ENCODE measurements at places on chromosomes 6 and 20.

GRCh38 chr6:28711788-28712341, 186.2 kb downstream of the GPX5 start:
- DNase-seq, result no peak

DNA sequence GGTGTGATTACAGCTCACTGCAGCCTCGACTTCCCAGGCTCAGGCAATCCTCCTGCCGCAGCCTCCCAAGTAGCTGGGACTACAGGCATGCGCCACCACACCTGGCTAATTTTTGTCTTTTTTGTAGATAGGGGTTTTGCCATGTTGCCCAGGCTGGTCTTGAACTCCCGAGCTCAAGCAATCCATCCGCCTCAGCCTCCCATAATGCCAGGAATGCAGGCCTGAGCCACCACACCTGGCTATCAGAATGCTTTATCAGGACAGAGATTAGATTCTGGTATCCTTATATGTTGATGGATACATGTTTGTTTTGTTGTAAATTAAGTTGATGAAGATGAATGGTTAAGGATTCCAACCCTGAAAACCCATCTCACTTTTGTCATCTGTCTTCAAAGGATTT, 24.2 kb downstream of the LHFPL5 start:
- DNase-seq, result no peak

- no peak for DNase-seq
These were observed 296.1 kb upstream of the FOXQ1 start for GRCh38 chr6:1015825-1016224.

DNA sequence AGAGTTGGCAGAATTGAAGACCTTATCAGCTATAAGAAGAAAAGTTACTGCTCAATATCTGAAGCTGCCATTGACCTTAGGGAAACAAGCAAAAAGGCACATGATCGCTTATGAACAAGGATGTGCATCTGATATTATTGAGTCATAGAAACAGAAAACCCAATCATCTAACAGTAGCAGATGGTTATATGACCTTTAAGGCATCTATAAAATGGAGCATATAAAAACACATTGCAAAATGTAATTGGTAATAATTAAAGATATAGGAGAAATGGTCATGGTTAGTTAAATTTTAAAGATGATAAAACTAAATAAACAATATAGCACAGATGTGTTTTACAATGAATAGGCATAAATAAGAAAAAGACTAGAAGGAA, 260.1 kb upstream of the TAB2 start:
- no peak for DNase-seq

GRCh38 chr20:63829945-63830835, 874 bp downstream of the ZBTB46 start:
- DNase-seq, result no peak

DNA sequence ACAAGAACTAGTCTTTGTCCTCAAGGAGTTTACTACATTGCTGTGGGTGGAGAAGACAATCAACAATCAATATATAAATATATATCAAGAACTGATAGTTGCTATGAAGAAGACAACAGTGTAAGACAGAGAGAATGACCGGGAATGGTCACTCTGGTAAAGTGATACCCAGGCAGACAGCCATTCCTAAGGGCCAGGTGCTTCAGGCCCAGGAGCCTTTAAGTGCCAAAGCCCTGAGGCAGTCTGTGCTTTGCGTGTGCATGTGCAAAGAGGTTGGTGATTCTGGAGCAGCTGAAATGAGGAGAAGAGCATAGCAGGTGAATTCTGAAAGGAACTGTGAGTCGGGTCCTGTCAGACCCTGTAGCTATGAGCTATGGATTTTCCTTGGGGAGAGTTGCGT, 154.2 kb downstream of the DOK5 start:
- no peak for DNase-seq

- DNase-seq, result no peak
These were observed 565.1 kb upstream of the FLRT3 start for GRCh38 chr20:14902432-14903089.

DNA sequence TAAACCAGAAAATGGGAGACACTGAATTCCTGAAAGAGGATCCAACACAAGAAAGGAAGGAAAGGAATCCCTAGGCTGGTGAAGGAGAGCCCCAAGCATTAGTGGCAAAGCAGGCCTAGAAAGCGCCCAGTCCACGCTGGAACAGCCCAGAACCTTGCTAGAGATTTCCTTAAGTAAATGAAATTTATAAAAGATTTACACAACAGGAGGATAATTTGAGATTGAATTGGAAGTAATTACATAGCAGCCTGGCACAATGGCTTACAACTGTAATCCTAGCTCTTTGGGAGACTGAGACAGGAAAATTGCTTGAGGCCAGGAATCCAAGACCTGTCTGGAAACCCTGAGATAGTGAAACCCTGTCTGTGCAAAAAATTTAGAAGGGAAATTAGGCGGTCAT, 26.8 kb upstream of the C20orf144 start:
- no peak for DNase-seq

DNA sequence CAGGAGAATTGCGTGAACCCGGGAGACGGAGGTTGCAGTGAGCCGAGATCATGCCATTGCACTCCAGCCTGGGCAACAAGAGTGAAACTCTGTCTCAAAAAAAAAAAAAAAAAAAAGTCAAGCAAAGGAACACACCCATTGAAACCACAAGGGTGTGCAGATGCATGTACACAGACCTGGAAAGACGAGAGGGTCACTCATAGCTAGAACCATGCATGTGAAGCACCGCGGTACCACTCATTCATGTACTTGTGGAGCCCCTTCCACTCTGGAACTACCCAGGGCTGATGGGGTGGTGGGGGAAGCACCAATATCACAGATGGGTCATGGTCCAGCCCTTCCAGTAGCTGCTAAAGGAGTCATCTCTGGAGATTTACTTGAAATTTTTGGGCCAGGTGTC, 7.4 kb upstream of the TJAP1 start:
- no peak for DNase-seq

- DNase-seq, result no peak
These were observed 19.6 kb downstream of the PACSIN1 start for GRCh38 chr6:34485321-34486060.

DNA sequence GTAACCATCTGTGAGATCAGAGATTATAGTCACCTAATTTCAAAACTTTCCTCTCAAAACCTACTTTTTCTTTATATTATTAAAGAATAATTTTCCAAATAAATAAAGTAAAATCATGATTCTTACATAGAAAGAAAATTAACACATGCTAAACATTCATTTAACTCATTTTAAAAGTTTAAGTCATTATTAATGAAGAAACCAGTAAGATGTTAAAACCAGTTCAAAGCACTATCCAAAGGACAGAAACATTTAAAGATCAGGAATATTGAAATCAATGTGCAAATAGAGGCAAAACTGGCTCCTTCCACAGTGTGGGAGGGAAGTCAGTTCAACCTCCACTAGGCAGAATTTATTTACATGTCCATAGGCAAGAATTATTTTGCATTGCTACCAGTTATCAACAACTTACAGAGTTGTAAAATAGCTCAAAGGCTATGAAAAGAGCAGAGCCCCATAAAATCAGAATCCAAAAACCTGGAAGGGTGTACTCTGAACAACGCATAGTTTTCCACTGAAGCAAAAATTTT, 146.9 kb downstream of the KHDC1L start:
- DNase-seq, result no peak

DNA sequence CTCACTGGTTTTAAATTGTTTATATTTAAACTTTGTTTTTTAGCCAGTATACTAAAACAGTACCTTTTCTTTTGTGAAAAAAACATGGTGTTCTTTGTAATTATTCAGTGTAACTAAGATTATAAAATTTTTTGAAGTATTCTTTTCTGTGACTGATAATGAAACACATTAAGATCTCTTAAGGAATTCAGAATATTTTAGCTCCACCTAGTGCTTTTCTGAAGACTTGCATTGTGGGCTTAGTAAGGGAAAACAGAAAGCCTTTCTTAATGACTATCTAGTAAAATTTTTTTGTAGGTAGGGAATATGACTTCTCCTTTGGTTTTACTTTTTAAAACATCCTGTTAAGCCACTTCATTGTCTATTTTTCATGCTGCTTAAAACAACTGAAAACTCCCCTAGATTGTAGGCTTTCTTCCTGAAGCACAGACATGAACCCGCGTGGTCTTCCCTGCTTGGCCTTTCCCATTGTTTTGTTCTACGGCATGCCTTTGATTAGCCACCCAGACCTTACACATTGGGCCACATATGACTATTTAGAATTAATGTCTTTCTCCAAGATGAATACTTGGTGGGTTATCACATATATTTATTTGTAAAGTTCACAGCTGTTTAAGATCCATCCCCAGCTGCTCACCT, 72.1 kb downstream of the AFDN start:
- DNase-seq, result peak; percentile 33

- DNase-seq, result no peak
These were observed 42.4 kb upstream of the ELOVL5 start for GRCh38 chr6:53391170-53391569.

- DNase-seq, result no peak
These were observed 156.2 kb downstream of the QKI start for GRCh38 chr6:163570579-163571231.

DNA sequence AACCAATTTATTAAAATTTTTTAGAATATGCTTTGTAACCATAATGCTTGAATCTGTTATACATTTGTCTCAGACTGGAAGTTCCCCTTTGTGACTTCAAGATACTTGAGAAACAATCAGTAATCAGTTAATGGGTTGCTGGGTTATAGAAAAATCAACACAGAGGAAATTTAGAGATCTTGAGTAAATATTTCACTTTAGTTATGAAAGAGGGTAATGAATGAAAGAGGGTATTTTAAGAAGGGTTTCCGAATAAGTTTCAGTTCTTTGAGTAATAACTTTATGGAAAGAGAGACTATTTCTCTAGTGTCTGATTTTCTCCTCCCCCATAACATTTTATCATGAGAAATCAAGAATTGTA, 21.4 kb downstream of the ZFAND3 start:
- DNase-seq, result no peak

DNA sequence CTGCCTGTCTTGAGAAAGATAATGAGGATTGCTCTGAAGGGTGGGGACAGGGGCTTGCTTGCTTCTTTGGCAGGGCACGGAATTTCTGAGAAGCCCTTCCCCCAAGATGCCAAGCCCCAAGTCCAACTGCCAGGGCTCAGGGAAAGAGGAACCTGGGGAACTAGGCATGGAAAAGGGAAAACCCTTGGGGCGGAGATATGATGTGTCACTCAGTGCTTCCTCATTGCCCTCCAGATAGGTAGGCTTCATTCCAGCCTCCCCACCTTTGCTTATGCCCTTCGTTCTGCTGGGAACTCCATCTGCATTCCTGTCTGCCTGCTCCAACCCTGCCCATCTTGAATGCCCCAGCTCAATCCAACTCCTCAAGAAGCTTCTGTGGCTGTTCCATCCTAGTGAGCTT, 61.2 kb downstream of the VEGFA start:
- DNase-seq, result no peak

DNA sequence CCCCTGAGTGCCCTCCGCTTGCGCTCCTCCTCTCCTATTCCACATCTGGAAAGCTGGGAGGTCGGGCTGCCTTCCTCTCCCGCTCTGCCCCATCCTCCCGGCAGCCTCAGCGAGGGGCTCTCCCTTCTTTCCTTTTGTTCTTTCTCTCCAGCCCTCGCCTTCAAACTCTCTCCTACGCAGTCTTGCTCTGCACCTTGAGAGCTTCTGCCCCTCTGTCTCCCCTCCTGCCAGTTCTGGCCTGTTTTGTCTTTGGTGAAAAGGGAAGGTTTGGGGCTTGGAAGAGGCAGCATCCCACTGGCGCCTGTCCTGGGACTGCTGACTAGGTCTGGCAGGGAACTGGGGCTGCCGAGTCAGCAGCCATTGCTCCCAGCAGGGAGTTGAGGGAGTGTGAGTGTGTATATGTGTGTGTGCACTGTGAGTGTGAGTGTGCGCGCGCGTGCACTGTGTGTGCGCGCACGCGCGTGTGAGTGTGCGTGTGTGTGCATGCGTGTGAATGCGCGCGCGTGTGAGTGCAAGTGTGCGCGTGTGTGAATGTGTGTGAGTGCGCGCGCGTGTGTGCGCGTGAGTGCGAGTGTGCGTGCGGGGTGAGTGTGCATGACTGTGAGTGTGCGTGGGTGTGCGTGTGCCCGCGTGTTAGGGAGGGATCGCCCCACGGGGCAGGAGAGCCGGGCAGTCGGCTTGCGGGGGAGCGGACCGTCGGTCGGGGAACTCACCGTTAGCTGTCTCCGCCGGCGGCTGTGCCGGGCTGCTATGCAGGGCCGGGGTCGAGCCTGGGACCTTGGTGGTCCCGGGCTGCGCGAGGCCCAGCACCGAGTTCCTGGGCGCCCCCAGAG, 523 bp downstream of the CPXM1 start:
- DNase-seq, result no peak

DNA sequence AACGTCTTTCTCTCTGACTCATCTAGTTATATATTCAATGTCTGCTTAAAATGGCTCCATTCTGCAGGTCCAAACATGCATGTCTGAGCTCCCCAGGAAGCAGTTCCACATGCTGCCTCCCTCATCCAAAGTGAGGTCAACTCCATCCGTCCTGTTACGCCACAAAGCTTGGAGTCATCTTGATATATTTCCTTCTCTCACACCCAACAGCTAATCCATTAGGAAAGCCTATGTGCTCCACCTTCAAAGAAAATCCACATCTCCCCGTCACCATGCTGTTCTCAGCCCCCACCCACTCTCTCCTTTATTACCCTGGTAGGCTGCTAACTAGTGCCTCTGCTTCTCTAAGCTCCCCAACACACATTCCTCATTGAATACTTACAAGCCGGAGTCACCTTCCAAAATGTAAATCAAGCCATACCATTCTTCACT, 130.2 kb upstream of the SYNDIG1 start:
- DNase-seq, result no peak
